ACHN (cell line): ENCODE measurements at places on chromosomes 3 and 15.

DNA sequence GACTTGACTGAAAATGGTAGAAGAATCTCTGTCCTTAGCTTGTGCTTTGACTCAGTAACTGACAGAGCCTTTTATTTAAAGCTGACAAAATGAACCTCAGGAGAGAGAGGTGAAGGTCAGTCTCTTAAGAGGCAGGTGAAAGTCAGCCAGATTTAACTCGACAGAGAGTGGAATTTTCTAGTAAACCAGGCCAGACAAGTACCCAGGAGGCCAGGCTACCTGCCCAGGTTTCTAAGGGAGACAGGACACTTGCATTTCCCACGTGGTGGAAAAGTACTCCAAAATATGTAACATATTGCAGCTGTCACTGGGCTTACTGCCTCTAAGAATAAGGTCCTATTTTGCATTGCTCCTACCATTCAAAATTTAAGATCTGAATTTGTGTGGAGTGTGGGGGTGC is 167.9 kb downstream of the FMN1 start:
- no peak for DNase-seq

- no peak for DNase-seq
Observed at GRCh38 chr15:93862791-93863190, 368.6 kb upstream of the MCTP2 start.

- no peak for DNase-seq
Observed at GRCh38 chr3:12935023-12935860, 93.9 kb upstream of the RPL32 start.

- DNase-seq: no peak
Observed at GRCh38 chr15:68316061-68316804, 38.7 kb downstream of the FEM1B start.

DNA sequence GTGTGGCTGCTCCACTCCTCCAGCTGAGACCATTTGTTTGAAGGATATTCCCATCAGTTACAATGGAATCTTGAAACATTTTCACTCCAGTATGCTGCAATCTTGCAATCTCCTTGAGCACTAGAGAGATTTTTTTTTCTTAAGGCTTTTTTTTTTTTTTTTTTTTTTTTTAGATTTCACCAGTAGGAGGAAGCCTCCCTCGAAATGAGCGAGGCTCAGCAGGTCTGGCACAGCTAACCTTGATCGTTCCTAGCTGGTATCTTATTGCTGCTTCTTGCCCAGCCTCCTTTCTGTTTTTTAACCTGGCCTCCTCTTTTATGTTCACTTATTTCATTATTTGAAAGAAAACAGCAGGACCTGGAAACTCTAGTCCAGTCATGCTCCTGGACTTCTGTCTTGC is 48.1 kb downstream of the RAP2B start:
- no peak for DNase-seq

GRCh38 chr3:129554356-129555152 is 11.6 kb downstream of the H1-8 start:
- DNase-seq: no peak

- no peak for DNase-seq
Observed at GRCh38 chr3:143334231-143334630, 214.7 kb downstream of the CHST2 start.

- DNase-seq: no peak
Observed at GRCh38 chr3:12773030-12773709, 14.1 kb upstream of the TMEM40 start.

- DNase-seq: no peak
Observed at GRCh38 chr3:117558681-117559080, 849.1 kb downstream of the TUSC7 start.

DNA sequence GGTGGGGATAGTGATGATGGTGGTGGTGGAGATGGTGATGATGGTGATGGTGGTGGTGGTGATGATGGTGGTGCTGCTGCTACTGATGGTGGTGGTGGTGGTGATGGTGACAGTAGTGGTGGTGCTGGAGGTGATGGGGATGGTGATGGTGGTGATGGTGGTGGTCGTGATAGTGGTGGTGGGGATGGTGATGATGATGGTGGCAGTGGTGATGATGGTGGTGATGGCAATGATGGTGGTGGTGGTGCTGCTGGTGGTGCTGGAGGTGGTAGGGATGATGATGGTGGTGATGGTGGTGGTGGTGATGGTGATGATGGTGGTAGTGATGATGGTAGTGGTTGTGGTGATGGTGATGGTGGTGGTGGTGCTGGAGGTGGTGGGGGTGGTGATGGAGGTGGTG is 21.3 kb downstream of the DNAJB8 start:
- DNase-seq: no peak

GRCh38 chr3:64340641-64341101 is 115.4 kb upstream of the PRICKLE2 start:
- DNase-seq: peak; percentile 26

- DNase-seq: no peak
Observed at GRCh38 chr3:146308682-146309081, 57.8 kb upstream of the PLSCR4 start.

DNA sequence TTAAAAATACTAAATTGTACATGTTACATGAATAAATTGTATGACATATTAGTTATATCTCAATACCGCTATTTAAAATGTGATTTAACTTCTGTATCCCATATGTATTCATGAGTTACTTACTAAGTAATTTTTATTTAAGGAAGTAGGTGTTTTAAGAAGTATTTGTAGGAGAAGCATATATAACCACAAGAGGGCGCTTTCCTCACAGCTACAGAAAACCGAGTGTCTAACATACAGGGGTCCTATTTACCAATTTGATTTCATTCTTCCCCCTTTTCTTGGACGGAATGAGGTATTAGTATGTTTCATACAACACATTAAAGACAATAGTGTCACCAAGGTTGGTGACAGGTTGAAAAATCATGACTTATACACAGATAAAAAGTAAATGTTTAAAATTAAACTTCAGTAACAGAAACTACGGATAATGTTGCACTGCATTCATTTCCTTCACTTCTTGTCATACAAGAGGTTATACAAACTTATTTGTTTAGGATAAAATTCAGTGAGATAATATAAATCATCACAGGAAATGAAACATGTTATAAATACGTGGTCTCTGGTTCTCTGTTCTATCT is 253.6 kb downstream of the MAGI1 start:
- peak; percentile 55 for DNase-seq

DNA sequence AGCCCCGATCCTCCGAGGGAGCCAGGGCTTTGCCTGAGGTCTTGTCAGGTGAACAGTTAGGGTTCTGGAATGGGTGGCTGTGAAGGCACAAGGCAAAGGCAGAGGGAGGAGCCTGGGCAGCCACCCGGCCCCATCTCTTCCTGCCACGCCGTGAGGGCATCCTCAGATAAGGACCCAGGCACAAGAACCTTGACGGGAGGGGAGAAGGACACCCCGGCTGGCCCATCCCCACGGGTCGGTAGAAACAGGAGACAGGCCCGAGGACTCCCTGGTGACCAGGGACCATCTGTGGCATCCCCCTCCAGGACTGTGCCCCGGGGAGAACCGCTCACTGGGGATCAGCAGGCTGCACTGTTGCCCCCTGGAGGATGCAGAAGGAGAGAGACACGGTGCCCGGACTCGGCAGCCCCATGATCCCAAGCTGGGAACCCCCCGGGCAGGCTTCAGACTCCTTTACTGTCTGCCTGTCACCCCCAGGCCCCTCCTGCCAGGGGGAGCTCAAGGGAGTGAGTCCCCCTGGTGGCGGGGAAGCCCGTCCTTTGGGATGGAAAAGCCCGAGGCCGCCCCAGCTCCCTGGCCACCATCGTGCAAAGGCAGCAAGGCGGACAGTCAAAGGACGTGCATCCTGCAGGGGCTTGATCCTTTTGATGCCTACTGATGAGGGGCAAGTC is 12.3 kb upstream of the PCSK6 start:
- peak; percentile 16 for DNase-seq

DNA sequence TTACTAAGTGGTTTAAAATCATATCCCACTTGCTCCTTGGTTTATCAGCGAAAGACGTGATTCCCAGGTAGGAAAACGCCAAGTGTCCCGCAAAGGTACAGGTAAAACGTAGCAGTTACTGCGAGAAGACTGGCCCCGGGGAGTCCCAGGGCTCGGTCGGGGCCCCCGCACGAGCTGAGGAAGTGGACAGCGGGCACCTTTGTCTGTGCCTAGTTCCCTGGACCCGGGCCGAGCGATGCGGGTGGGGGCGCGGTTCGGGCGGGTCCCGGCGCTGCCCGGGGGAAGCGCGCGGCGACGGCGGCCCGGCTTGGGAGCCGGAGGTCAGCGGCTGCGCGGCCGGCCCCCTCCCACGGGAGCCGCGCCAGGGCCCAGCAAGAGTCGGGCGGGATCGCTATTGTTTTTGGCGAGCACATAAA is 864 bp upstream of the NEO1 start:
- DNase-seq: no peak

- DNase-seq: no peak
Observed at GRCh38 chr3:142802891-142803290, 79.1 kb downstream of the TRPC1 start.

GRCh38 chr3:143763564-143764162 is 84.6 kb downstream of the SLC9A9 start:
- DNase-seq: peak; percentile 4

GRCh38 chr15:44595656-44596510 is 58.9 kb downstream of the EIF3J start:
- DNase-seq: no peak

GRCh38 chr15:41961595-41962202 is 10.7 kb downstream of the EHD4 start:
- no peak for DNase-seq

- DNase-seq: peak; percentile 42
Observed at GRCh38 chr3:88180398-88180999, 30.7 kb downstream of the C3orf38 start.

DNA sequence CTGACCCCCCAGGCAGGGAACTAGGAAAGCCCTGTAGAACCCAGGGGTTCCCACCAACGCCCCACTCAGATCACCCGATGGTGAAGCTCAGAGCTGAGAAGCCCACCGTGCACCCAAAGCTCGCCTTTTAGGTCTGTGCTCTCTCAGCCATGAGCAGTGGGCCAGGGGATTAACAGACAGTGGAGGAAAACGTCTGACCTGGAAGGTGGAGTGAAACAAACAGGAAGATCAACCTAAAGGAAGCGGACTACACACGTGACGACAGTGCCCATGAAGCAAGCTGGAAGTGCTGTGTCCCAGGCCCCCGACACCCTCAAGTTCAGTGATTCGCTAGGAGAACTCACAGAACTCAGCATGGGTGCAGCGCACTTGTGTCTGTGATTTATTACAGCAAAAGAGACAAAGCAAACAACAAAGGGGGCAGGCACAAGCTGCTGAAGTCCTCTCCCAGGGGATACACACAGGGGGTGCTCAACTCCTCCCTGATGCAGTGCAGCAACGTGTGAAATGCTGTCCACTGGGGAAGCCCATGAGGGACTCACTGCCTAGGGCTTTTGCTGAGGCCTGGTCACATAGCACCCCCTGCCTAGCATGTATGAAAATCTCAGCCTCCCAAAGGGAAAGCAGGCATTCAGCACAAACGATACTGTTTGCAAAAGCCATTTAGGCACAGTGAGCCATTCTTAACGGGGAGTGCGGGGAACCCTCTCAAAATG is 43.5 kb downstream of the CFAP92 start:
- DNase-seq: peak; percentile 33

DNA sequence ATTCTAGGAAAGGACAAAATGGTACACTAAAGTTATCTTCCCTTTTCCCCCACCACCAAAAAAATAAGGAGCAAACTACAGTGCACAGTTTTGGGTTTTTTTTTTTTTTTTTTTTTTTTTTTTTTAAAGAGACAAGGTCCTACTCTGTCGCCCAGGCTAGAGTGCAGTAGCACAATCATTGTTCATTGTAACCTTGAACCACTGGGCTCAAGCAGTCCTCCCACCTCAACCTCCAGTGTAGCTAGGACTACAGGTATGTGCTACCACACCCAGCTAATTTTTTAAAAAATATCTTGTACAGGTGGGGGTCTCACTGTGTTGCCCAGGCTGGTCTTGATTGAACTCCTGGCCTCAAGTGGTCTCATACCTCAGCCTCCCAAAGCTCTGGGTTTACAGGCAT is 14.9 kb downstream of the SETD5 start:
- DNase-seq: no peak

- DNase-seq: no peak
Observed at GRCh38 chr15:89178307-89178977, 42.9 kb downstream of the RLBP1 start.

GRCh38 chr3:20069178-20069532 is 28.9 kb downstream of the KAT2B start:
- DNase-seq: no peak
